Activated CD4-positive, alpha-beta T cell treated with anti-CD3 and anti-CD28 coated beads, Interleukin-2, amount 50 U/mL, for 48 hours (primary cell): ENCODE measurements at places on chromosomes 13 and 19.

DNA sequence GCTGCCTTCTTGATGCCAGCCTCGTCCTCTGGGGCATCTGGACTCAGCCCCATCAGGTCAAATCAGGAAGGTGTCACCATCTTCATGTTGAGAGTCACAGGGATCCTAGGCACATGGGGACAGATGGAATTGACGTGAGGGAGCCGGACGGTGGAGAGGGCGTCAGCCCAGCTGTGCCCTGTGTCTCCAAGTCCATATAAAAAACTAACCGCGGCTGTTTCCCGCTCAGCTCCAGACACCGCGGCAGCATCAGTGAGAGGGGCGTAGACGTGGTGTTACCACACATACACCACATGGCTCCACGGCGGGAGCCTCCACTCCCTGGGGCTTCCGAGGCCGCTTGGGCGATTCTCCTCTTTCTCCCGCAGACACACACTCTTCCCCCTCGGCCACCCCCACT, 5.6 kb upstream of the PRR36 start:
- no peak for DNase-seq

DNA sequence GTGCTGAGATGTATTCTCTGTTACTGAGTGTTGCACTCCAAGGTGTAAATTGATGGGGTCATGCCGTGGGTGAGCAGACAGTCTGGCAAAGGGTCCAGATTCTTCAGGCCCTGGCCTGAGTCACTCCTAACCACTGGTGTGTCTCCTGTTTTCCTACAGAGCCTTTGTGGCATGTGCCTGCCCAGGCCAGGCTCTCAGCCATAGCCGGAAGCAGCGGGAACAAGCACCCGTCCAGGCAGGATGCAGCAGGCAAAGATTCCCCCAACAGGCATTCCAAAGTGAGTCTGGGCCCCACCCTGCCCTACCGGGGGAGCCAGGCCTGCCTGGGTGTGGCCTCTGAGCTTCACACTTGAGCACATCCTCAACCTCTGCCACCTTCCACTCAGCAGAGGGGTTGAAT, 61.9 kb downstream of the DPF1 start:
- DNase-seq, result no peak

- no peak for DNase-seq
Observed at GRCh38 chr13:102869948-102870676, 24.3 kb downstream of the ERCC5 start.

- DNase-seq, result no peak
Observed at GRCh38 chr13:100148422-100148821, 59.5 kb downstream of the PCCA start.
